NCI-H510A (cell line): ENCODE measurements at places on chromosomes 12 and 14.

DNA sequence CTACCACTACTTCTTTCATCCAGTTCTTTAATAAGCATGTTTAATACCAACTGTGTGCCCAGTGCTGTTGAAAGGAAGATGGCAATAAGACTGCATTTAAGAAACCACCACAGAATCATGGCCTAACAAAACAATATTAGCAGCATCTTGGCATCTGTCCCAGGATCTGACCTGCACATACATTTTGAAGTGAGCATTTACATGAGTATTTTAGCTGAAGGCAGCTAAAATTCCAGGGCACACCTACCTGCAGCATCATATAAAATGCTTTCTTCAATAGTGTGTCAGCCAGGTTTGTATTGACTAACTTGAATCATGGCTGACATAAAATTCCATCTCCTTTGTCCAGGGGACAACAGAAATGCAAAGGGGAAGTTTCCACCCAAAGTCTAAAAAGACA, 65.0 kb upstream of the ARHGAP5 start:
- DNase-seq = no peak

DNA sequence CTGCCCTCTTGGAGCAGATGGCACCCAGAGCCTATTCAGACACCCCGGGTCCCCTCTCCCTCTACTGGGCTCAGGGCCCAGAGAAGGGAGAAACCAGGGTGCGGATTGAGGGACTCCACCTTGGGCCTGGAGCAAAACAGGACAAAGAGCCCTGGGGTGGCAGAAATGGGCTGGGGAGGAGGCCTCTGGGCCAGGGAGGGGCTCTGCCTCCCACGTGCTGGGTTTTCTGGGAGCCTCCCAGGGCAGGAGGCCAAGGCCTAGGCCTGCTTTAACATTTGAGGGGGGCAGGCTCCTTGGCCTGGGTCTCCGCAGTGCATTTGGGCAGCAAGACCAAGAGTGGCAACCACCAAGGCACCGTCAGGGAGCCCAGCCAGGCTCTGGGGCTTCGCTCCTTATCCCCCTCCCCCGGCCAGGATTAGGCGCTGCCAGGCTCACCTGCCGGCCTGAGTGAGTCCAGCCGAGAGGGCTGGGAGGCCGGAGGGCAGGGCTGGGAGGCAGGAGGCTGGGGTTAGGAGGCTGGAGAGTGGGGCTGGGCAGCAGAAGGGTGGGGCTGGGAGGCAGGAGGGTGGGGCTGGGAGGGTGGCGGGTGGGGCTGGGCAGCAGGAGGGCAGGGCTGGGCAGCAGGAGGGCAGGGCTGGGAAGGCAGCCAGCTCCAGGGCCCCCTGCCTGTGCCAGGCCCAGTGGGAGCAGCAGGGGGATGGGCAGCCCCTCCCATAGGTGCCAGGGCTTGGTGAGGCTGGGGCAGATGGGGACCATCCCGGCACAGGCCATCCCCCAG, 101.8 kb upstream of the EIF5 start:
- DNase-seq = peak; percentile 73

- peak; percentile 6 for DNase-seq
Observed at GRCh38 chr12:42332301-42333285, 6.6 kb downstream of the PPHLN1 start.

GRCh38 chr14:105989566-105990302, 463.4 kb downstream of the TMEM121 start:
- DNase-seq = no peak

GRCh38 chr14:76537906-76538647, 162.1 kb downstream of the ESRRB start:
- no peak for DNase-seq

DNA sequence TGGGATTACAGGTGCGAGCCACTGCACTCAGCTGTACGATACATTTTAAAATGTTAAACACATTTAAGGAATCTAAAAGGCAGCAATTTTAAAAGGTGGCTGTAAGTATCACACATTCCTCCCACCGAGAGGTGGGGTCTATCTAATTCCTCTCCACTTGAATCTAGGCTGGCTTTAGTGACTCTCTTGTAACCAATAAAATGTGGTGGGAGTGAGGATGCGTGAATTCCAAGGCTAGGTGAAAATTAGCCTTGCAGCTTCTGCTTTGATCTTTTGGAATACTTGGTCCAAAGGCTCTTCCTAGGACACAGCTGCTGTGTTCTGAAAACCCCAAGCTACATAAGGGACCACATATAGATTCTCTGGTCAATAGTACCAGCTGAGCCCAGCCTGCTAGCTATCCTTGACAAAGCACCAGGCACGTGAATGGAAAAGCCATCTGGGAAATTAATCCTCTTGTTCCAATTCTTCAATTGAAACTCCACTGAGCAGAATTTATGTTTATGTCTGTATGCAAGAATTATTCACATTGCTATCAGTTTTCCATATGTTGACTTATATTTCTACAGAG, 8.8 kb upstream of the GPRC5D start:
- no peak for DNase-seq
